Renal cortical epithelial cell (primary cell): ENCODE measurements at places on chromosomes 5 and 9. TPM values are rescaled to one million over a fixed set of nuclear protein-coding genes. Genes with fewer than 3 reads are reported as not detected.

The FGF1 gene
- 0.15 and 1.7 TPM in 2 replicates for total RNA-seq

The C7 gene
- total RNA-seq, result not detected in 2 replicates

The GABRA1 gene
- total RNA-seq, result not detected in 2 replicates

The SUSD1 gene
- total RNA-seq, result 51.1 and 81.3 TPM in 2 replicates

The LIFR gene
- 10.8 and 45.7 TPM in 2 replicates for total RNA-seq

The TMCO6 gene
- total RNA-seq, result 10.9 and 18.9 TPM in 2 replicates

The COL15A1 gene
- 0.05 and 0.35 TPM in 2 replicates for total RNA-seq

The PARP8 gene
- total RNA-seq, result 25.9 and 28.6 TPM in 2 replicates
